GM03348 (cell line): ENCODE measurements at places on chromosomes 13 and 19.

DNA sequence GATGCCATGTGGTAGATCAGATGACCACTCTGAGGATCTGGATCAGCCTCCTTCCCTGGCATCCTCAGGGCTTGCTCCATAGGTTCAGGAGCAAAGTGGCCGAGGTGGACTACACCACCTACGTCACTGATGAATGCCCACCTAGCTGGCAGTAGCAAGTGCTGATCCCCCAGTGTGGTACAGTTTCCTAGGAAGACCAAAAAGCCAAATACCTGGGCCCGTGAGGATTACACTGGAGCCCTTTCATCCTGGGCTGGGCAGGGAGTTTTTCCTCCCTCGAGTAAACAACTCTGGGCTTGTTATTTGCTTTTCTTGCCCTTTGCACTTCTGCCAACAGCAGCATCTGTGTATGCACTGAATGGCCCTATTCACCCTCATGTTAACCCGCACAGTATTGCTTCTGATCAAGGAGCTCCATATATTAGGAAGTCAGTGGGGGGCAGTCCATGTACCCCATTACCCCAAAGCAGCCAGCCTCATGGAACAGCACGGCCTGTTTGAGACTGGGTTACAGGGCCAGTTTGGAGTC is 3.3 kb upstream of the MYADM start:
- DNase-seq: no peak

DNA sequence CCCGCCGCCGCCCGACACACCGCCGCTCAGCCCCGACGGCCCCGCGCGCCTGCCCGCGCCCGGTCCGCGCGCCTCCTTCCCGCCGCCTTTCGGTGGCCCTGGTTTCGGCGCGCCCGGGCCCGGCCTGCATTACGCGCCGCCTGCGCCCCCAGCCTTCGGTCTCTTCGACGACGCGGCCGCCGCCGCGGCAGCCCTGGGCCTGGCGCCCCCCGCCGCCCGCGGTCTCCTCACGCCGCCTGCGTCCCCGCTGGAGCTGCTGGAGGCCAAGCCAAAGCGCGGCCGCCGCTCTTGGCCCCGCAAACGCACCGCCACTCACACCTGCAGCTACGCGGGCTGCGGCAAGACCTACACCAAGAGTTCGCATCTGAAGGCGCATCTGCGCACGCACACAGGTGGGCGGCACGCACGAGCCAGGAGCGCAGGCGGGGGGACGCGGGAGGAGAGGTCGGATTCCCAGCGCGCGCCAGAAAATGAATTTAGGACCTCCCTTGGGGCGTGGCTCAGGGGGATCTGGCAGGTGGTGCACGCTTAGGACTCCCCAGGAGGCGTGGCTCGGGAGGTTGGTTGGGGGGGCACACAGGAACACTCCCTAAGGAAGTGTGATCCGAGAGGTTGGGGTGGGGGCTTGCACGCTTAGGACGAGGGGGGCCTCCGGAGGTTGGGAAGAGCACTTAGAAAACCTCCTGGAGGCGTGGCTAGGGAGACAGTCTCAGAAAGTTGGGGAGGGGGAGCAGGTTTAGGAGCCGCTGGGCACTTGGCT is 1.2 kb downstream of the KLF2 start:
- DNase-seq: peak; percentile 53

GRCh38 chr19:53086949-53087348 is 16.3 kb downstream of the ZNF160 start:
- DNase-seq: no peak

- peak; percentile 90 for DNase-seq
Measured at GRCh38 chr19:768424-768823, 17.5 kb downstream of the MISP start.

DNA sequence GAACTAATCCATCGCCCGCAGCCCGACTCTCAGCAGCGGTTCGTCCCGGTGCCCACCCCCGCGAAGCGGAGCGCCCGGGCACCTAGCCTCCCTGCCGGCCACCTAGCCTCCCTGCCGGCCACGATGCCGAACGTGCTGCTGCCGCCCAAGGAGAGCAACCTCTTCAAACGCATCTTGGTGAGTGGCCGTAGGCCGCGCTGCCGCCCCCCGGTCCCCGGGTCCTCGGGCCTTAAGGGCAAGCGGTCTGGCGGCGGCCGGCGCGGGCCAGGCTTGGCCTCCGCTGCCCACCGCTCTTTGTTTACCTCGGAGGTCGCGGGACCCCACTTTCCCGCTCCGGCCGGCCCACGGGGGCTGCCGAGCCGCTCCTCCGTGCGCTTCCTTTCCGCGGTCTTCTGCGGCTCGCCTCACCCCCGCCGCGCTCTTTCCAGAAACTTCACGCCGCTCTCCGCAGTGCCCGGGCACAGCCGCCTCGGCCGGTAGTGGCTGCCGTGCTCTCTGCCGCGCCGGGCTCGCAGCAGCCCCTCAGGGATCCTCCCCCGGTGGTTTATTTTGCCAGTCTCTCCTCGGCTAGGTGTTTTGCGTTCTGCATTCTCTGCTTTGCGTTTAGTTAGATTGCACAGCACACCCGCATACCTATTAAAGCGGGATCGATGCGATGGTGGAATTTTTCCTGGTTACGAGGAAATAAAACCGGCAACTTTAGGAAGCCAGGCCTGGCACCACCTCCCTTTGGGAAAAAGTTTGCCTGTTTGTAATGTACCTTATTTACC is 524 bp downstream of the NAA16 start:
- DNase-seq: peak; percentile 66
